Stimulated activated CD4-positive, alpha-beta T cell treated with anti-CD3 and anti-CD28 coated beads, Interleukin-4, amount 100 ng/mL, for 24 hours (primary cell): ENCODE measurements at places on chromosomes 5 and 9.

DNA sequence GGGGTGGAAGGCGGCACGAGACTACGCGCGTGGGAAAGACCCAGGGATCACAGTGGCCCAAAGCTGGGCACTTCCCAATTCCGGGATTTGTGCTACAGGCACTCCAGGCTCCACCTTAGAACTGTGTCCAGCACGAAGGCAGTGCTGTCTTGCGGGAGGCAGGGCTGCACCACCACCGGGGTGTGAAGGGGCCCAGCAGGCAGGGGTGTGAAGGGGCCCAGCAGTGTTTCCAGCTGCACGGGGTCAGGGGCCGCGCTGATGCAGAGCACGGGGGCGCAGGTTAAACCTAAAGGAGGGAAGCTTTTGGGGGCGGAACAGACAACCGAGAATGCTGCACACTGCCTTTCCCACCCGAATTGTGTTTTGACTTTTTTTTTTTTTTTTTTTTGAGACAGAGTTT lies 1.1 kb upstream of the PDCD6 start:
- DNase-seq, result no peak

- DNase-seq, result peak; percentile 10
Measured at GRCh38 chr5:151719228-151720000, 32.7 kb upstream of the SPARC start.

DNA sequence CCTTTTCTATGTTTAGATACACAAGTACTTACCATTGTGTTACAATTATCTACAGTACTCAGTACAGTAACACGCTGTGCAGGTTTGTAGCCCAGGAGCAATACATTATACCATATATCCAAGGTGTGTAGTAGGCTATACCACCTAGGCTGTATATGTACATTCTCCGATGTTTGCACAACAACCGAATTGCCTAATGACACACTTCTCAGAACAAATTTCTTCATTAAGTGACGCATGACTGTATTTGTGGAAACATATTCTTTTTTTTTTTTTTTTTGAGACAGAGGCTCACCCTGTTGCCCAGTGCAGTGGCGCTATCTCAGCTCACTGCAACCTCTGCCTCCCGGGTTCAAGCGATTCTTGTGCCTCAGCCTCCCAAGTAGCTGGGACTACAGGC lies 4.0 kb upstream of the RAD23B start:
- no peak for DNase-seq

- no peak for DNase-seq
Measured at GRCh38 chr9:130347036-130347435, 81.5 kb downstream of the HMCN2 start.

DNA sequence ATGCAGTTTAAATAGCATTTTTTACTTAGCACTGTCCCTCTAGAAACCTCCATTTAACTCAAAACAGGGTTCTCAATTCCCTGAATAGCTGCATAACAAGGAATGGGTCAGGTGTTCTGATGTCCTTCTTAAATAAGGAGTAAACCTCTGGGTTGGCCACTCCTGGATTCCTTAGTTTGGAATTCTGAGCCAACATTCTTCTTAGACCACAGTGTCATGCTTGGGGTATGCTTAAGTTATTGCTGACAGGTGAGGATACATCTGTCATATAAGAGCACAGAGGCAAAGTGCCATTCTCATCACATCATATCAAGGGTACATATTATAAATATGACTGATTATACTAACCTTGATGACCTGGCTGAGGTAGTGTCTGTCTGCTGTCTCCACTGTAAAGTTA lies 179.9 kb upstream of the SEMA6A start:
- no peak for DNase-seq

GRCh38 chr5:176886336-176887251 lies 12.6 kb downstream of the HK3 start:
- DNase-seq, result no peak

GRCh38 chr5:148687427-148687826 lies 33.1 kb upstream of the HTR4 start:
- DNase-seq, result no peak

- peak; percentile 35 for DNase-seq
Measured at GRCh38 chr5:174327317-174327864, 281.9 kb downstream of the NSG2 start.

DNA sequence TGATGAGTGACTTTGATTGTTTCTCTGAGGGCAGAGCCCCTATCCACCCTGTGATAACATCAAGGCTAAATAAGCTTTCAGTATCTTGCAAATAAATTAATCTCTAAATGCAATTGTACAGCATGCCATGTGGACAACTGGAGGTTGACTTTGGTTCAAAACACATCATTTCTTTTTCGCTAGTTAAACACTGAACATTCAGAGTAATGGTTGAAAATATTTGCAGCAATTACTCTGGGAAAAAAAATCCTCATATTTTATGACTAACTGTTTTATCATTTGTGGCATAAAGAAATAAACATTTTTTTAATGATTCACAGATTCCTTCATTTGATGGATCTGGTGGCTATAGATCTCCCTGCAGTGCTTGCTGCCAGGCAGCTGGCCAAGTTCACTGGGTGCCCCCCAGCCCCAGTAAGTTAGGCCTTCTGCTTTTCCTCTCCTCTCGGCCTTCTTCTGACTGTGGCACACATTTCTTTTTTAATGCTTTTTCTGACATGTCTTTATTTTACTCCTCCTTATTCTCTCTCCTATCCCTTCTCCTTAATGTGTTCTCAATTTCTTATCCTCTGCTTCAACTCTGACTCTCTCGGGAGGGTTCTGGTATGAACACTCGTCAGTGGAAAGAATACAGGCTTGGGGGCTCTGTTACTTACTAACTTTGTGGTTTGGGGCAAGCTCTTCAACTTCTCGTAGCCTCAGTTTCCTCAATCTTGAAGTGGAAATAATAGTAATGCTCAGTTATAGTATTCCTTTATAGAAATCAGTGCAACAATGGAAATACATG lies 69.6 kb downstream of the ADAMTSL1 start:
- DNase-seq, result no peak

- no peak for DNase-seq
Measured at GRCh38 chr9:20382460-20383071, 239.7 kb downstream of the MLLT3 start.
